ENCODE measurements at places on chromosomes 16 and 17.
A peak's percentile ranks its signal among the peaks of the same experiment; 100 is the strongest.

- peak; percentile 74 for DNase-seq
Observed at GRCh38 chr17:82320956-82321927, 3.8 kb upstream of the CD7 start.

- no peak for DNase-seq
Observed at GRCh38 chr17:8382052-8382879, 727 bp downstream of the RPL26 start.

- peak; percentile 54 for DNase-seq
Observed at GRCh38 chr16:67100569-67101310, 9.0 kb upstream of the PHAF1 start.

- DNase-seq, result no peak
Observed at GRCh38 chr17:81928544-81929252, 1.2 kb upstream of the MAFG start.

DNA sequence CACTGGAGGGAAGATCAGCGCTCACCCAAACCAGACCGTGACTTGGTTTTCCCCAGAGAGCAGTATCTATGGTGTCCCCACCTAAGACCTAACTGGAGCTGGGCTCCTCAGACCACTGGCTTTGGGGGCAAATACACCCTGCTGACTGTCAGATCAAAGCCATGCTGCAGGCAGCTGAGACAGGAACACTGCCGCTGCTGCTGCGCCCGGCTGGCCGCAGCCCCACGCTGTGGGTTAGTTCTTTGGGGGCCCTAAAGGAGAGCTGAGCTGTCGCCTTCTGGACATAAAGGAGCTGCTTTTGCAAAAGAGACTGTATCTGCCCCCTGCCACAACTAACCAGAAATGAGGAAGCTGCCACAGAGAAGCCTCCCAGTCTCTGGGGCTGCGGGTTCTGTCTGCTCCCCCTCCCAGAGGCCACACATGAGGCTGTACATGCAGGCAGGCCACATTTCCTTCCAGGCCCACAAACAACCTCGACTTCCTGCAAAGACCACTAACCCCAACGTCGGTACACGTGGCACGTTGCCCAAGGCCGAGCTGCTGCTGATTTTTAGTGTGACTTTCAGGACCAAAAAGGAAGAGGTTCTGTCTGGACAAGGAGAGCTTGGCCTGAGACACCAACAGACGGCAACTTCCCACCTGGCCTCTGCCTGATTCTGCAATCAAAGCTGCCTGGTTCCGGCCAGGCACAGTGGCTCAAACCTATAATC, 18.2 kb upstream of the ABR start:
- no peak for DNase-seq

DNA sequence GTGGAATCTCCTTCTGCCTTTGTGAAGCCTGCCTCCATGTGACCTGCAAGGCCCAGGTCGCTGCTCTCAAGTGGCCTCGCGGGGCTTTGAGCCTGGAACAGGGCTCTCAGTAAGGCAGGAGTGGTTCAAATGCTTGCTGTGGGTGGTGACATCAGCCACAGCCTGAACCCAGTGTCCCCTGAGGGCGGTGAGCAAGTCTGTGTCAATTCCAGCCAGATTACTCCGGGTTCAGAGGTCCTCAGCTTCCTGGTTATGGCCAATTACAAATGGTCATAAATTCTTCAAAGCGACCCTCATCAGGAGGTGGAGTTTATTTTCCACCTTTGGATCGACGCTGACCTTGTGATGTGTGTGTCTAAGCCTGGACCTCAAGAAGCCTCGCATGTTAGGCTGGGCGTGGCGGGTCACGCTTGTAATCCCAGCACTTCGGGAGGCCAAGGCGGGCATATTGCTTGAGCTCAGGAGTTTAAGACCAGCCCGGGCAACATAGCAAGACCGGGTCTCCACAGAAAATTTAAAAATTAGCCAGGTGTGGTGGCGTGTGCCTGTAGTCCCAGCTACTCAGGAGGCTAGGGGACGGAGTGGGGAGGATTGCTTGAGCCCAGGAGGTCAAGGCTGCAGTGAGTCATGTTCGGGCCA, 17.3 kb downstream of the LGALS3BP start:
- DNase-seq, result no peak
